Kidney (tissue), 22 donors: ENCODE measurements at places on chromosomes 2 and 18.

DNA sequence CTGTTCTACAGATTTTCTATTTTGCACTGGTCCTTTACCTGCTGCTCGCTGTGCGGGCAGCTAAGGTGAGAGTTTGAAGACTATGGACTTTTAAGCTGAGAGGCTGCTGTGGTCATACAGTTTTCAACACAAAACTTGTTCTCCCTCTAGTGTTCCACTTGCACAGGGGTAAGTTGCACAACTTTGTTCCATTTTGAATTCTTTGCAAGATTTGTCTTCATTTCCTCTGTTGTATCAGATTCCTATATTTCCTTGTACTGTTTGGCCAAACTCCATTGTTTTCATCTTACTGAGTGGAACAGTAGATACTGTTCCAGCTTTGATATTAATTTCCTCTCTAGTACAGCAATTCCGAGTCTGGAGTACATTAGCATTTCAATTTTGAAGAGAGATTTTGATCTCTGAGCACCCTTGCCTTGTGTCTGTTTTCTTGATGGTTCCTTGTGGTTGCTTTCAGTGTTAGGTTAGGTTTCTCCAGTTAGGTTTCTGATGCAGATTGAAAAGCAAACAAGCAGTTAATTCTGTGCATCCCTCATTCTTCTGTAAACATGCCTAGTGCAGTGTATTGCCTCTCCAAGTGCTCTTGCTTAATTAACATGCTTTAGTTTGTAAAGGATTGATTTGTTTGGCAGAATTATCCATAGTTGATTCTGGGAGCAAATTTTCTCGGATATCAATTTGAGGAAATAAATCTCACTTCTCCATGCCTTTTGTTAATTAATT lies 188.8 kb downstream of the PTPRM start:
- DNase-seq, result no peak
- no peaks in the 10 kb centered on the region for H3K27me3 ChIP-seq
- H3K4me1 ChIP-seq, result no peaks in the 10 kb centered on the region
- no peak overlapping the region for H3K4me3 ChIP-seq

GRCh38 chr2:7108792-7109532 lies 191.8 kb downstream of the RNF144A start:
- H3K27me3 ChIP-seq, result no peaks in the 10 kb centered on the region
- no peaks in the 10 kb centered on the region for H3K36me3 ChIP-seq
- no peaks in the 10 kb centered on the region for H3K4me1 ChIP-seq
- DNase-seq, result no peak

DNA sequence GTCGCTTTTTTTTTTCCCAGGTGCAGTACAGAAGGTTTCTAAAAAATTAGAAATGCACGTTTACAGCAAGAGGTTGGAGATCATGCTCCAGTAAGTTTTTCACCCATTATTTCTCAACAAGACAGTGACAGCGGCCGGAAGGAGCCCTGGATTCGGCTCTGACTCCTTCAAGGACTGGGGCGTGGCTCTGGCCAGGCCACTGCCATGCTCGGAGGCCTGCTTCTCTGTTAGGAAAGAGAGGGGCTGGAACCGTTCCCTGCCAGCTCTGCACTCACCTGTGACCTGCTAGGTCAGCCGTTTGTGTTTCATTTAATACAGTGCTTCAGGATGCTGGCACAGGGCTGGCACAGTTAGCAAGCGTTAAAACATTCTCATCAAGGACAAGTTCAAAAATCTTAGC lies 6.7 kb upstream of the IAH1 start:
- no peaks in the 10 kb centered on the region for H3K4me1 ChIP-seq
- H3K27me3 ChIP-seq, result no peaks in the 10 kb centered on the region
- peaks cover 4% of the 10 kb centered on the region for H3K36me3 ChIP-seq
- no peak for DNase-seq

DNA sequence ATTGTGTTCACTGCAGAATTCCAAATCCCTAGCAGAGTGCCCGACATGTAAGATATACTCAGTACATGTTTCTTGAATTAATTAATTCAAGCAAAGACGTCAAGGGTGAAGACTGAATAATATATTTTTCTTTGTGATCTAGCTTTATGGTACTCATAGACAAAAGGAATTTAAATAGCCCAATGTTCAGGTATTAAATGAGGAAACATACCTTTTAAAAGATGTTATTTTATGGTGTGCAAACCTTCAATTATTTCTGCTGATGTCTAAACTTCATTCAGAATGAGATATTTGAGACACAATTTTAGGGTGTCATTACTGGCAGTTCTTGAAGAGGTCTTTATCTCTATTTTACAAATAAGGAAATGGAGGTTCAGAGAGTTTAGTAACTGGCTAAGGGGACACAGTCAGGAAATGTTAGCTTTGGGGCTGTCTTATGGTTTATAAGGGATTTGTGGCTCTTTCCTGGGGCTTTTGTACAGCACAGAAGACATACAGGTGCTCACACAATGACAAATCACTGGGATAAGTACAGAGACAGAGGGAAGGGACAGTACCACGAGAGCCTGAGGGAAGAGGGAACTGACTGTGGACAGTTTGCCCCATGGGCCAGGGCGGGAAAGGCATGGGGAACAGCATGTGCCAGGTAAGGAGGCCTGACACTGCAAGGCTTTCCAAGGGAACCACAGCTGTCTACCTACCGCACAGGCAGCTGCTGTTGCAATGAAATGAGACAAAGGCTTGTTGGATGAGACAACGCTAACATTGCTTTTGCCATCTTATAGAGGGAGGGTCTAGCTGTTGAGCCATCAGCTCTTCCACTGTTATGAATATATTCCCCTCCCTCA lies 155.3 kb downstream of the DDX1 start:
- H3K4me1 ChIP-seq, result peaks cover 6% of the 10 kb centered on the region
- H3K27ac ChIP-seq, result no peak overlapping the region
- H3K36me3 ChIP-seq, result no peaks in the 10 kb centered on the region
- no peaks in the 10 kb centered on the region for H3K27me3 ChIP-seq
- peak; percentile 19 for DNase-seq

DNA sequence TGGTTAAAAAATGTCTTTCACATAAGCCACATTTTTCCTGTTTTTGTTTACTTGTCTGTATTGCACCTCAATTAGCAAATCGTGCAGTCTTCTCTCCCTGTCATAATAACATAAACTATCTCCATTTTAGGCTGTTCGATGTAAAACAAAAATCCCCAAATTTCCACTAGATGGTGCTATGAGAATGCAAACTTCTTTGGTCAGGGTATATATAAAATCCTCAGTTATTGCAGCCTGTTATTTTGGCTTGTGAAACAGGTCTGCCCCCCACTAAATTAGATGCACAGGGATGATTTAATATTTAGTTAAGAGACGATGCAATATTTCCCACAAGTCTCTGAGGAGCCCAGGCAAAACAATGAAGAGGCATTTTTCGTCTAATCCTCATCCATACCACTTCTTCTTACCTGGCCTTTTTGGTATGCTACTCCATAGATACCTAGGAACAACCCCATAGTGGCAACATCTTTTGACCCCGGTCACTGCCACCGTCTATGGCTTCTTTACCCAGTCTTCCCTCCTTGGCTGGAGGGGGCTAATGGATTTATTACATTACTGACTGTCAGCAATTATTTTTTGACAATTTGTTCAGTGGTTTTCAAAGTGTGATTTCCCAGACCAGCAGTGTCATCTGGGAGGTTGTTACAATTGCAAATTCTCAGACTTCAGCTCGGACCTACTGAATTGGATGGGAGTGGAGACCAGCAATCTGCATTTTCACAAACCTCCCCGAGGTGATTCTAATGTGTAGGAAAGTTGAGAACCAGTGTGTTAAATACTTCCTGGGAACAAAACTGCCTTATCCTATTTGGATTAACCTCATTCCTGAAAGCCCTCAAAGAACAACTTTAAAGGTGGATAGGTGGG lies 117.4 kb upstream of the CWC22 start:
- H3K27ac ChIP-seq, result no peak overlapping the region
- no peak overlapping the region for H3K4me3 ChIP-seq
- no peaks in the 10 kb centered on the region for H3K4me1 ChIP-seq
- no peaks in the 10 kb centered on the region for H3K27me3 ChIP-seq

DNA sequence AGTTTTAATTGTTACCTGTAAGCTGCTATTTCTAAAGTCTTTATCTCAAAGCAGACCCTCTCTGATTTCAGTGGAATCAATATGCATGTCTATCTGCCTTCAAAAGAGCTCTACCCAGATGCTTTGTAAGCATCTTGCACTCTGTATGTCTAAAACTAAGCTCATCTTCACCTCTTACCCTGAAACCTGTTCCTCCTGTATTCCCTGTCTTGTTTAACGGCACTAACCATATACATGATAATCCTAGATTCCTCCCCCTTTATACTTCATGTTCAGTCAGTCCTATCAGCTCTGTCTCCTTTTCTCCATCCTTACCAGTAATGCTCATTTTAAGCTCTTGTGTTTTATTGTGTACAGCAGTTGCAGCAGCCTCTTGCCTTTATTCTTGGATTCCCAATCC lies 12.8 kb downstream of the ZC3H15 start:
- H3K36me3 ChIP-seq, result peaks cover 12% of the 10 kb centered on the region
- H3K27ac ChIP-seq, result no peak overlapping the region
- DNase-seq, result no peak
- H3K27me3 ChIP-seq, result no peaks in the 10 kb centered on the region
- no peak overlapping the region for H3K4me3 ChIP-seq

DNA sequence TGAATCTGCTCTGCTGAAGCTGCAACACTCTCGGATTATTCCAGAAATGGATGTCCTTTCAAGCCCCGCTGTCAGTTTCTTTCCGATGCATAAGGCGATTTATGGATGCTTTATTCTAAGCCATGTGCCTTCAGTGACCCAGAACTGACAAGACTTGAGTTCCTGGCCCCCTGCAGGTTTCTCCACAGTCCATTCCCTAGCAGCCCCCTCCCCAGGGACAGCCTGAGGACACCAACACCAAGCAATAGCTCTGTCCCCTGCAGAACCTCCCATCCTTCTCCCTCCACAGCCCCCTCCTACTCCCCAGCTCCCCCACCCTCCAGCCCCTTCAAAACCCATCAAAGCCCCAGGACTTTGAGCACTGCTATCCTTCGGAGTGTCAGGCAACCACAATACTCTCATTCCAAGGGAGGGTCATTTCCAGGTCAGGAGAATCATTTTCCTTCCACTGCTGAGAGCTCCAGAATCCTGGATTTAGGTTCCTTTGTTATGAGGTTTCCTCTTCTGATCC lies 24.6 kb upstream of the SPP2 start:
- no peaks in the 10 kb centered on the region for H3K36me3 ChIP-seq
- H3K4me3 ChIP-seq, result no peak overlapping the region
- H3K4me1 ChIP-seq, result no peaks in the 10 kb centered on the region
- peak; percentile 41 for DNase-seq

DNA sequence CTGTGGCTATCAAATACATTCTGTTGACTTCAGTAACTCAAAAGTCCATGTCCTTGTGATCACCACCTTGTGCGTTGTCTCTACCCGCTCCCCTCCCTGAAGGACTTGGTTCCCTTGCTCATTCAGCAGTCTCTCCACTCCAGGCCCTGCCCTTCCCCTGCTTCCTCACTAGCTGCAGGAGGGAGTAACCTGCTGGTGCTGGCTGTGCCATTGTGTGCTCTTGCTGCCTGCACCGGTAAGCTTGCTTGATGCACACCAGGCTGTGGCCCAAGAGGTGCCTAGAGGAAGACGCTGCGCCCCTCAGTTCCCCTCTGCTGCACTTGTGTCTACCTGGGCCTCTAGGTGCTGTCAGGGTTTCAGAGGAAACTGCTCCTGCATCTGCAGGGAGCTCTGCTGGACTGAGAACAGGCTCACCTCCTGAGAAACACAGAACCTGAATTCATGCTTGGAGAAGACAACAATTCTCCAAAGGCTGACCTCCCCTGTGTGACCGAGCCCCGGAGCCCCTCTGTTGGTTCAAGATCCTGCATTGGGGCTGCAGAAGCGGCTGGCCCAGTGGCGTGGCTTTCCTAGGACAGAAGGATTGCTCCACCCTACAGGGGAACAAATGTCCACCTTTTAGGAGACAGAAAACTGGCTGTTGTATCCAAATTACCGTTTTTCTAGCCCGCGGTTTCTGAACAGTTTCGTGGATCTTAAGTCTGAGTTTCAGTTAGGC lies 33.6 kb downstream of the PTPRM start:
- no peak for DNase-seq
- H3K4me1 ChIP-seq, result peaks cover 12% of the 10 kb centered on the region
- H3K27ac ChIP-seq, result no peak overlapping the region
- no peaks in the 10 kb centered on the region for H3K27me3 ChIP-seq

DNA sequence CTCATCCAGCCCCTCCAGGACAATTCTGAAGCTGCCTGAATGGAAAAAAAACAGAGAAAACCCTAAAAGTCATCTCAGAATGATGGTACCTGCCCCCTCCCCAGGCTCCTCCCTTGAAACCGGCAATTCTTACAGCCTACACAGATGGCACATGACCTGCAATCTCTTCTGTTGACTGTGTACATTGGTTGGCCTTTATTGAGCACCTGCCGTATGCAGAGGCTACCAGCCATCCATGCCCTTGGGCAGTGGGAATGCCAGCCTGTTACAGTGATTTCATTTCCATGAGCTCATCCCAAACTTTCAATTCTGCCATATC lies 57.1 kb downstream of the EMX1 start:
- no peaks in the 10 kb centered on the region for H3K4me1 ChIP-seq
- H3K27ac ChIP-seq, result no peak overlapping the region
- no peaks in the 10 kb centered on the region for H3K27me3 ChIP-seq
- DNase-seq, result no peak
- H3K4me3 ChIP-seq, result no peak overlapping the region
- H3K36me3 ChIP-seq, result no peaks in the 10 kb centered on the region

GRCh38 chr18:70535041-70535440 lies 246.2 kb downstream of the SOCS6 start:
- no peaks in the 10 kb centered on the region for H3K36me3 ChIP-seq
- H3K4me1 ChIP-seq, result no peaks in the 10 kb centered on the region
- no peak overlapping the region for H3K4me3 ChIP-seq
- H3K27me3 ChIP-seq, result no peaks in the 10 kb centered on the region
- no peak overlapping the region for H3K27ac ChIP-seq

- no peaks in the 10 kb centered on the region for H3K4me1 ChIP-seq
- H3K27me3 ChIP-seq, result no peaks in the 10 kb centered on the region
- no peak for DNase-seq
- H3K27ac ChIP-seq, result no peak overlapping the region
These were observed 159.5 kb downstream of the COL4A4 start for GRCh38 chr2:227004482-227004881.

- no peak for DNase-seq
- peaks cover 12% of the 10 kb centered on the region for H3K27me3 ChIP-seq
- H3K36me3 ChIP-seq, result no peaks in the 10 kb centered on the region
- no peaks in the 10 kb centered on the region for H3K4me1 ChIP-seq
- no peak overlapping the region for H3K27ac ChIP-seq
These were observed 1.6 kb downstream of the SCTR start for GRCh38 chr2:119522671-119523070.
